HL-60 (cell line): ENCODE measurements at places on chromosomes 5 and 9.

DNA sequence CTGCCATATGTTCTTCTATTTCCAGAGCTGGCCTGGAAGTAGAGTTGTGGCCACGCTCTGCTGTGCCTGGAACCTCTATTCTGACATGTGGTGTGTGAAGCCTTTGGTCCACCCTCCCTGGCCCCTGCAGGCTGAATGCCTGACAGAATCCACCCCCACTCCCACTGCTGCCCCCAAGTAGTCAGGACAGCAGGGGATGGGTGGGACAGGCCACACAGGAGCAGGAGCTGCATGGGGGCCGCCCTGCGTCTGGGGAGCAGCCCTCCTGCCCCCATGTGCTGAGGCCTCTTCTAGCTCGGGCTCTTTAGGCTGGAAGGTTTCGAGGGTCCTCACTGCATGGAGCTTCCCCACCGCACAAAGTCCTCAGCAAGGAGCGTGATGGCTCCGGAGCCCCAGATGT lies 32.6 kb upstream of the IRX4 start:
- no peak for DNase-seq

GRCh38 chr5:13081116-13081515 lies 863.4 kb downstream of the DNAH5 start:
- DNase-seq = no peak

DNA sequence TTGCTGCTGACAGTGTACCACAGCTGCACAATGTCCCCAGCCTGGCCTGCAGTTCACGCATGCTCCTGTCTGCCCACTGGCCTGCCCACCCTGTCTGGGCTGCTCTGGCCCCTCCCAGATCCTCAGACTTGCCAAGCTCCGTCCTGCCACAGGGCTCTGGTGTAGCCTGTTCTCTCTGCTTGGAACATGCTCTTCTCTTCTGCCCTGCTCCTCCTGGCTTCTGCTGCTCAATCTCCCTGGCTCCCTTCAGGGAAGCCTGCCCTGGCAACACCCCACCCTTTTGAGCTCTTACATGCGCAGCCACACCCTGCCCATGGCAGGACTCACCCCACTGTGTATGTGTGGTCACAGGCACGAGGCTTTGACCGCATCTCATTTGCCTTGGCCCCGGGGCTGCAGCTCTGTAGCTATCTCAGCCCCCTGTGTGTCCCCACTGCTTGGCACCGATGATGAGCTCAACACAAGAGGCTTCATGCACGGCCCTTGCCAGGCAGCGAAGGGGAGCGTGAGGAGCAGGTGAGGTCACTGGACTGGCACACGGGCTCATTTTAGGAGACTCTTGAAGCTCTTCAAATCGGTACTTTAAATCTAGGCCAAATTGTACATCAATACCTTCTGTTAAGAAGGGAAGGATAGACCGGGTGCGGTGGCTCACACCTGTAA lies 20.4 kb upstream of the BRD3 start:
- no peak for DNase-seq

DNA sequence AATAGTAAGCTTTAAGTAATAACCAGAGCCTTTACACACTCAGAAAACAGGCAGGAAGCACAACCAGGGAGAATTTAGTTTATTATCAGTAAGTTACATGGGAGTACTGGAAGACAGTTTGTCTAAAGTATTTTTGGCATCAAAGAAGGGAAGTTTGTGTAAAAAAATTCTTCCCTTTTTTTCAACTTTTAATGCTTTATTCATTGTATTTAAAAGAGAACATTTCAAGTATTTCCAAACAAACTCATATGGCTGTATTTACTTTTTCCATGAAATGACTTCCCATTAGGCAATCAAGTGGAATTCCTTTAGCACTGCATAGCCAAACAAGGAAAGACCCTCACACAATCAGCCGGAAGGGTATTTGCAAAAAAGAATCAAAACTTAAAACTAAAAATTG lies 26.7 kb downstream of the RNF145 start:
- no peak for DNase-seq

DNA sequence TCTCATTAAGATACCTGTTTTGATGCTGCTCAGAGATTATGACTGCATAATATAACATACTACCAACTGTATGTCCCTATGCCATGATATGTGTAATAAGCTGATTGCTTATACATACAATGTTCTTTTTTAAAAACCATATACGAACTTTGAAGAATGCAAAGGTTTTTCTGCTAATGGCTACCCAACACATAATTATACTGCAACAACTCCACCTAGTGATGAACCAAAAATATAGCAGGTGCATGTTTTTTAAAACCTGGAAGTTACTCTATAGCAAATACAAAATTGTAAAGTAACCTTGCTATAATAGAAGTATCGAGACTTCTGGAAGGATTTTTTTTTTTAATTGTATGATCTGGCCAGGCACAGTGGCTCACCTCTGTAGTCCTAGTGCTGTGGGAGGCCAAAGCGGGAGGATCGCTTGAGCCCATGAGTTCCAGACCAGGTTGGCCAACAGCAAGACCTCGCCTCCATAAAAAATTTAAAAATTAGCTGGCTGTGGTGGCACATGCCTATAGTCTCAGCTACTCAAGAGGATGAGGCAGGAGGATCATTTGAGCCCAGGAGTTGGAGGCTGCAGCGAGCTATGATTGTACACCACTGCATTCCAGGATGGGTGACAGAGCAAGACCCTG lies 49.1 kb downstream of the HOMER1 start:
- DNase-seq = no peak

DNA sequence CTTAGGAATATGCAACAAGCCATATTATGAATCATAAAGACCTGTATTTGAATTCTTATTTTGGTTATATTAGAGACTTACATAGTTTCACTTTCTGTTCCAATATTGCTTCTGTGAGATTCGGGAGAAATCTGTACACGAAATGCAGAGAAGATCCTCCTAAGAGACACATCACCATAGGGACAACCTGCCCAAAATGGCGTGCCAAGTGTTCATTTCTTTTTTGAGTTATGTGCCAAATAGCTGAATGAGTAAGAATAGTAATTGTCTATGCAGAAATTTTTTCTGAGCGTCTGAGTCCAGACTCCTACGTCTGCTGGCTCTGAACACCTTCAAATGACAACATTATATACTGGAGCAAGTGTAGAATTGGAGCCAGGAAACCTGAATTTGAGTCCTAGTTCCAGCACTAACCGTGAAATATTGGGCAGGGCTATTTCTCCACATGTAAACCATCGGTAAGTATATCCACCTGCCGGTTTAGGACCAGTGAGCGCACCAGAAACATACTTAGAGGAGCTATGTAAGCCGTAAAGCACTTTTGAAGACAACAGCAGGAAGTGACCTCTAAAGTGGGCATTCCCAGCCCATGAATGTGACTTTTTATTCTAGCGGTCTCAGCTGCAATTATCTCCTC lies 163.9 kb upstream of the DMRT1 start:
- no peak for DNase-seq

DNA sequence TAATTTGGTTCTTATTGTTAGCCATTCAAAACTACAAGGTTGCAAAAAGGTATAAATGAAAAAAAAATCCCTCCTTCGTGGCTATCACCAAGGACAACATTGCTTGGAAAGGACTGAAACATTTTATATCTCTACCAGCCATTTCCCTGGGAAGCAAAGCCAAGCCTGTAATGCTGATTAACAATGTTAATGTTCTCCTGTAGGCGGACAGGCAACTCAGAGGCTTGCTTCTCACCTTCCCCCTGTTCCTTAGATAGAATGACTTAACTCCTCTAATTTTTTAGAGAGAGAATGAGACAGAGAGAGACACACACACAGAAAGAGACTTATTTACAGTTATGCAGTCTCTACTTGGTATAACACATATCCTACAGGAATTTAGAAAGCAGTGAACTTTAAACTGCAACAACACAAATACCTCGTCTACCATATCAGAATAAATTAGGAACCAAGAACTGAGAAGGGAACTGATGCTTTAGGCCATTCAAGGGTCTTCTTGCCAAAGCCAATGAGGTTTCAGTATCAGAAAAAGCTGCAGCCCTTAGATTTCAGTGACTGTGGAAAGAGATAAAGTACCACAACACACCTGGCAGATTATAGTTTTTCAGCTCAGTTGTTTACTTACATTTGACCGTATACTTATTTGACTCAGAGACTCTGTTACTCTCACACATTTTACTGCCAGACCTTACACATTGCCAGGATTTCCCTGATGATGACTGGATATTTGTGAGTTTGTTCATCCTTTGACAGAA lies 20.9 kb upstream of the MAN2A1 start:
- DNase-seq = no peak

GRCh38 chr9:104091116-104091515 lies 3.0 kb upstream of the SMC2 start:
- peak; percentile 12 for DNase-seq

DNA sequence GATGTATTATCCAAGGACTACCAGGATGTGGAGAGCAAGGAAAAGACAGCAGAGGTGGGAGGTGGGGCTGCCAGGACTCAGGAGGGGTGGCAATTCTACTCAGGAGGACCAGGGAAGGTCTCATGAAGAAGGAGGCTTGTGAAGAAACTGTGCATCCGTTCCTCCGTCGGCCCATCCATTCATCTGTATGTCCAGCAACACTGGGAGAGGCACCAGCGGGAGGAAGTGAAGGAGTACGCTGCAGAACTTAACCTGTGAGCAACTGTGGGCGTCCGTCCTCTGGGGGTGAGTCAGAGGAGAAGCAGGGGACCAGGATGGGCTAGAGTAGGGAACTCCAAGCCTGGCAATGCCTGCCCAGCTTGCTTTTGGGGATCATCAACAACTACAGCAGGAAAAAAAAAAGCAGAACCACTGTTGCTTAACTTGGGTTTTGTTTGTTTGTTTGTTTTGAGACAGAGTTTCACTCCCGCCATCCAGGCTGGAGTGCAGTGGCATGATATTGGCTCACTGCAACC lies 47.3 kb upstream of the NEURL1B start:
- no peak for DNase-seq

DNA sequence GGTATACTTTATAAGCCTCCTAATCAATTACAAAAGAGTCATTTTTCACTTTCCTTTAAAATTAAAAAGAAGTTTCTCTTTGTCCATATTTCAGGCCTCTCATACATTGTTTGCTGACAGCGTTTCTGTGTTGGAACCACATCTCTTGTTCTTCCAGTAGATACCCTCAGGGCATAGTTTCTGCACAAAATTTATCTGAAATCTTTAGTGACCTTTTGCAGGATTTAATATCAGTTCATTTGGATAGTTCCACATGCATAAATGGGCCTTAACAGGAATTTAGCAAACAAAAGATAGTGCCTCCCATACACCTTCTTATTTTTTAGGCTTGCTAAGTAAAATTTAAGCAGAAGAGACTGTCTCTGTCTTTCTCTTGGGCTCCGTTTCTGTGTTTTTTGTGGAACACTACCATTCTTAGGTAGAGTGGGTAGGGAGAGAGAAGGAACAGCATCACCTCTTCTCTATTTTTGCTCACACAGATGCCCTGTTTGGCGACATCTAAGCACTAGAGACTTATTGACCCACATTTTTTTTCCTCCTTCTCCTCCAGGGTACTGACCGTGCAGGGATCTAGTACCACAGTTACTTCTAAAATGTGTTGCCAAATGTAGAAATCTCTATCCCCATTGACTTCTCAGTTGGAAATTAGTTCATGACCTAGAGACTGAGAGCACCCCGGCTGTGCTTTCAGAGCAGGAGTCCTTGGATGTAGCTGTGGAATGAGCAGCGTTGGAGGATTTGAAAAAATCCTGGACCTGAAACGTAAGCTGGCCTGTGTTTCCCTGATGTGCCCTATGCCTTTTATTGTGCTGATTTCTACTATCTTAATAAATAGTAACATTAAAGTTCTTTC lies 22.1 kb downstream of the ARHGAP26 start:
- DNase-seq = no peak

GRCh38 chr9:35835216-35835632 lies 6.2 kb downstream of the TMEM8B start:
- no peak for DNase-seq

DNA sequence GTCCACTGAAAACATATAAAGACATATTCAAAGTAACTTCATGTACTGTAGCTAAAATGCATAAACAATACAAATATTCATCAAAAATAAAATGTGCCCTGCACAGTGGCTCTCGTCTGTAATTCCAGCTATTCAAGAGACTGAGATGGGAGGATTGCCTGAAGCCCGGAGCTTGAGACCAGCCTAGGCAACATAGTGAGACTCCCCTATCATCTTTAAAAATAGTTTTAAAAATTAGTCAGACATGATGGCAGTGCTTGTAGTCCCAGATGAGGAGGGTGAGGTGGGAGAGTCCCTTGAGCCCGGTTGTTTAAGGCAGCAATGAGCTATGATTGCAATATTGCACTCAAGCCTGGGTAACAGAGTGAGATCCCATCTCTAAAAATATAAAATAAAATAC lies 534.1 kb downstream of the ANXA1 start:
- no peak for DNase-seq

DNA sequence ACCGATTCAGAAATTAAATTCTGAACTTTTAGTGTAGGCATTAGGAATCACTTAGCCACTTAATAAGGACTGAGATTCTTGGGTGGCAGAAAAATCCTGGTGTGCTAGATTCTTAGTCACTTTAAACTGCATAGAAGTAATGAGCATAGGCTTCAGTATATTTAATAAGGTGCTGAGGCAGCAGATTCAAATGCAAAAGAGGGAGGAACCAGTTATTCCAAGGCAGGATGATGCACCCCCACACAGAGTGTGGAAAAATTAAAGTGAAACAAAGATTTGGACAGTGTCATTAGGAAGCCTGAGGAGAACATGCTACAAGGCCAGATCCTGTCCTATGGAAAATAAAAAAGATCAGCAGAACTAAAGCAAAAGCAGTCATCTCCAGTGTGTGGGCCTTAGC lies 217.7 kb downstream of the PJA2 start:
- DNase-seq = no peak

DNA sequence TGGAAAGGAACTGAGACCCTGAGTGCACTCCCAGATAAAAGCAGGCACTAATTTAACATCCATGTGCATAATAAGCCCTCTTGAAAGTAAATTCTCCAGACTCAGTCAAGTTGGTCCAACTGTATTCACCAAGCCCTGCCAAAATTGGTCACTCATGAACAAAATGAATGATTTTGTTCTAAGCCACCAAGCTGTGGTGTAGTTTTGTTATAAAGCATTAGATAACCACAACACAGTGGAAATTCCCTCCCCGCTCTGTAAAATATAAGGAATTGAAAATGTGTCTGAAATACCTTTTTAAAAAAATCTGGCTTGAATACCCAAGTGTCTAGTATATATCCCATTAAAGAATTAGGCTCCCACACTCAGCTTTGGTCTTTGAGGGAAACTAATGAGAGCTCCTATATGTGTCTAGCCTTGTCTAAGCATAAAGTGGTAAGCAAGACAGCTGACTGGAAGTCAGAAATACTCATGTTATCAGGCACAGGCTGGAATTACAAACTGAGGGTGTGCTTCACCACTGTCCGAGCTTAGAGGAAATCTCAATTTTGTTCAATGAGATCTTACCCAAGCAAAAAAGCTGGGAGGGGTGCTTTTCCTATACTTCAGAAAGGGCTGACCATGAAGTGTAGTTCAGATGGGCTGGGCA lies 33.2 kb downstream of the IDNK start:
- DNase-seq = no peak

DNA sequence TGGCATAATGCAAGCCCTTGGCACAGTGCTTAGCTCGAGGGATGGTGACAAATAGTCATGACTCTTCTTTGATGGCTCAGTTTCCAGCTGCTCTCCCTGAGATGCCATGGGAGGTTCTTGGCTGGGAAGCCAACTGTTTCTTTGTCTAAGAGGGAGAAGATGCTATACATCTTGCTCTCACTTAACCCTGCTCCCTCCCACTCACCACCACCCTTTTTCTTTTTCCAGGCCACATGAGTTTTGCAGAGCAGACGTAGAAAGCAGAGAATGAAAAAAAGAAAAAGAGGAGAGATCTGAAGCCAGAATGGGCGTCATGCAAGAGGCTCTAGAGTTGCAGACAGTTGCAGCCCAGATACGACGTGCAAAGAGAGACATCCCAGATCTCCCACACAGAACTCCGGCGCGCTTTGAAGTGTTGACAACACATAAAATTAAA lies 160.5 kb downstream of the FGF18 start:
- no peak for DNase-seq

GRCh38 chr5:130279386-130279785 lies 375.1 kb downstream of the CHSY3 start:
- DNase-seq = no peak
